ENCODE measurements at places on chromosomes 12 and 14.

DNA sequence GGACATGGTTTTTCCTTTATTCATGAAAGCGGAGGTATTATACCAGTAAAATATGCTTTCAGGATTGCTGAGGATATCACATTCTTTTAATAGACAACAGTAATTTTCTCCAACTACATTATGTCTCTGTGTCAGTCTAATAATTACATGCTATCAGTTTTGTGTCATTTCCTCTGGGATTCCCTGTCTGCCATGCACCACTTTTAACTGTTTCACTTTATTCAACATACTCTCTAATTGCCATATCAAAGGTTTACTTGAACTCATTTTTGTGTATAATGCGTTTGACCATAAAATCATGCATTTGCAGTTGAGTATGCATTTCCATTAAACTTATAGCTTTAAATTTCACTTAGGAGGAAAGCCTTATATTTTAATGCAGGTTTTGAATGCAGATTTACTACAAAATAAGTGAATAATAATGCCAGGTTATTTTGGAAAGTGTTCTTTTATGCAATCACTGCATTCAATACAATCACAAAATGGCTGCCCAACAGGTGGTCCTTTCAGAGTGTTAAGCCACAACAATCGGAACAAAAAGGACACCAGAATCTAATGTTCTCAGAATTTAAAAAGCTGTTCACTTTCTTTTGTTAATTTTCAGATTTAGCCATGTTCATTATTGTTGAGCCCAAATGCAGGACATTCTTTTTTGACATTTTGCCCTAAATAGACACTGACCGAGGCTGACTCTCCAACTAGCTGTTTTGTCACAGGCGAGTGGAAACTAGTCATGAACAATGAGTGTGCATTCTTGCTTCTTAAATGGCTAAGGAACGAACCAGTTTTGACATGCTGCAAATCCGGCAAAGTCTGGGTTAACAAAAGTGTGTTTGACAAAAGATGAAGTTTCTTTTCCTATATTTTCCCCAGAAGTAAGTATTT is 40.9 kb downstream of the MBIP start:
- DNase-seq, result no peak

- peak; percentile 32 for DNase-seq
Measured at GRCh38 chr14:60862283-60862682, 118.6 kb downstream of the TRMT5 start.

DNA sequence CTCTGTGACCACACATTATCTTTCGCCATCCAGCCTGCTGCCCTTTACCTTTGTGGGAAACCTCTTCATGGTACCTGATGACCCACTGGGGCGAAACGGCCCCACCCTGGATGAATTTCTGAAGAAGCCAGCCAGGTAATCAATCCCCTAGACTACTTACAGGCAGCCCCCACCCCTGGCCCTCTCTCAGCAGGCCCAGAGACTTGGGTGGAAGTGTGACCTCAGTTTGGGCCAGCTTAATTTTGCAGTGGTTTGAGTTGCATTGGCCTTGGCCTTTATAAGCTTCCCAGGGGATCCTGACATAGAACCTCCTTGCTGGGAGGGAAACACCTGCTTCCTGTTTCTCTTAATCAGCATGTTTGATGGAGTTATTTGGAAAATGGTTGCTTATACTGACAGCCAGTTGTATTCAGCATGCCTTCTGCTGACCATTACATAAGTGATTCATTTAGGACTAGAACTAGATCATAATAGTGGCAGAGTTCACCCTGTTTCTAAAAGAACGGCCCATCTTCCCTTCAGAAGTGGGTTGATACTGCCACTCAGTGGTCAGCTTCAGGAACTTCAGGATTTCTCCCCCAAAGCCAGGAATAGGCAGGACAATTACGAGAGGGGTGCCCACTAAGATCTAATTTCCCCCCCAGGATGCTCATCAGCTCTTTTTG is 6.1 kb downstream of the SDR39U1 start:
- peak; percentile 42 for DNase-seq

DNA sequence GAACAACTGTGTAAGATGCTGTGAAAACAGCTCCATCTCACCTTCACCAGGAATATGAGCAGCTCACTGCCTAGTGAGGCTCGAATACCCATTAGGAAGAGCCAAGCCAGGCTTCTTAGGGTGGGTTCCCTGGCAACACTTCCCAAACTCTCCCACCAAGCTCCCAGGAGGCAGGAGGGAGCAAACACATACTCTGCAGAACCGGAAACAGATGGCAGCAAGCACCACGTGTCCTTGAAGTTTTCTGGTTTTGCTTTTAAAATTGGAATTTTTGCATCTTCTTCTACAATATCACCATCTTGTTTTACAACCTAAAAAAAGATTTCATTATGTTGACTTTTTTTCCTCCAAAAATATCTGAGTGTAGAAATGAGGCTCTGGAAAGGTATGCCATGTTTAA is 186.7 kb downstream of the ZFP36L1 start:
- no peak for DNase-seq

DNA sequence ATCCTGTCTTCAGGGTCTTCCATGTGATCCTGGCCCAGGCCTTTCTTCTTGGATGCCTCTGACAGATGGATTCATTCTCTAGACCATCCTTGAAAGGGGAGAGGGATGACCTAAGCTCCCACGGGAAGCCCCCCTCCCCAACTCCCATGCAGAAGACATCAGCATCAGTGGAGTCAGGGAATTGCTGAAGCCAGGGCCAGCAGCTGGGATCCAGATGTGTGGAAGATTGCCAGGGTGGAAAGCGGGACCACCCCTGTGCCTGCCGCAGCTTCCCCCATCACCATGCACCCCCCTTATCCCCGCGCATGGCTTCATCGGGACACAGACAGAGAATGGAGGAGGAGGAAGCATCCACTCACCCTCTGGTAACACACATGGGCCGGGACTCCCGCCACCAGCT is 183.6 kb upstream of the PRMT8 start:
- no peak for DNase-seq

GRCh38 chr14:65206448-65207096 is 104.3 kb upstream of the MAX start:
- DNase-seq, result no peak

DNA sequence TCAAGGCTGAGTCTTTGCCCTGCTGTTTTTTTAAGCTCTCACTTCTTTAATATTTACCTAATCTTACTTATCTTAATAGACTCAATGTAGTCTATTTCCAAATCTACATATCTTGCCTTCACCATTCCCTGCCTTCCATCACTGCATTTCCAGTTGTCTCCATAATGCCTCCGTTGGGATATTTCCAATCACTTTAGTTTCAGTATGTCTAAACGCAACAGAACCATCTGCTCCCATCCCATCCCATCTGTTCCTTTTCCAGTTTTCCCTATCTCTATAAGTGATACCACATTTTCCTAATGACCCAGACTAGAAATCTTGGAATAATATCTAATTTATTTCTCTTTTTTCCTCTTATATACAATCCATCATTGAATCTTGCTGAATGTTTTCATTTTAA is 15.1 kb upstream of the CCDC198 start:
- no peak for DNase-seq

DNA sequence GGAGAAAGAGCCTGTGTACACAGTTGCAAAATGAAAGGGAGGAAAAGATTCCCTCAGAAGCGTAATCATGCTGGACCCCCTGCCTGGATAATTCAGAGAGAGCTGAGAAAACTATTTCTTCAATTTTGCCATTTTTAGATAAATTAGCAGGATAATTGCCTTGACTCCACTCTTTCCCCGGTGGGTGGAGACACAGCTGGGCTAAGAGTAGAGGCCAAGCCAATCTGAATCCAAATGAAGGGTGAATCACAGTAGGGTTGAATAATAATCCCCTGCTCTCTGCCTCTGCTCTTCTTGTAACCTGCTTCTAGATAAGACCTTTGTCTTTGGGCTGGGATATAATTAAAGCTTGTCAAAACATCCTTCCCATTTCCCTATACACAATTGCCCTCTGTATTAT is 150.1 kb downstream of the CAPZA3 start:
- no peak for DNase-seq

GRCh38 chr14:99672506-99673304 is 11.4 kb upstream of the CYP46A1 start:
- DNase-seq, result no peak

- DNase-seq, result no peak
Measured at GRCh38 chr14:78450669-78451318, 280.6 kb downstream of the NRXN3 start.
